ENCODE measurements at places on chromosomes 2 and 18.

DNA sequence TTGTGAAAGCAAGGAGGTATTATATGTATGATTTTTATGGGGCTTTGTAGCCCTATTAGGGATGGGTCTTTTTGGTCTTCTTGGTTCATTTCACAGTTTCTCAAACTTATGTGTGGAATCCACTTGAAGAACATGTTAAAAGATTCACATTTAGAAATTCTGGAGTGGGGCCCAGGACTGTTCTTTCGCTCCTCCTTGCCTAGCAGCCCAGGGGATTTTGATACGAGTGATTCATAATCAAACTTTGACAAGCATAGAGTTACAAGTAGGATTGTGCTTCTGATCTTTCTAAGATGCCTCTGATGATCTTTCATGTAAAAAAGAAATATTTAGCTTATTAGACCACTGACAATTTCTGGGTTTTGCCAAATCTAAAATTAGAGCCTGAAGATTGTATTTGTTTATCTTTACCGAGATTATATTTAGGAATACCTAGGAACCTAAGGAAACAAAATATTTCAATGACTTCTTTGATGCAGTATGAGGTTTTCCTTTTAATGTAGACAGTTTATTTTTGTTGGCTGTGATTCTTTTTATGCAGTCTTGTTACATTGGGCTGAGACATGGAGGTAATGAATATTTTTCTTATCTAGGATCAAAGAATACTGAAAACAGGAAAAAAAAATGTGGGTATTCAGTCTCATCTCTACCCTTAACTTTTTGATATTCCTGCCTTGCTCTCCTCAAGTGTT is 324.0 kb downstream of the PARD3B start:
- DNase-seq, result no peak

GRCh38 chr18:53715243-53715853 is 509.1 kb downstream of the MBD2 start:
- no peak for DNase-seq

DNA sequence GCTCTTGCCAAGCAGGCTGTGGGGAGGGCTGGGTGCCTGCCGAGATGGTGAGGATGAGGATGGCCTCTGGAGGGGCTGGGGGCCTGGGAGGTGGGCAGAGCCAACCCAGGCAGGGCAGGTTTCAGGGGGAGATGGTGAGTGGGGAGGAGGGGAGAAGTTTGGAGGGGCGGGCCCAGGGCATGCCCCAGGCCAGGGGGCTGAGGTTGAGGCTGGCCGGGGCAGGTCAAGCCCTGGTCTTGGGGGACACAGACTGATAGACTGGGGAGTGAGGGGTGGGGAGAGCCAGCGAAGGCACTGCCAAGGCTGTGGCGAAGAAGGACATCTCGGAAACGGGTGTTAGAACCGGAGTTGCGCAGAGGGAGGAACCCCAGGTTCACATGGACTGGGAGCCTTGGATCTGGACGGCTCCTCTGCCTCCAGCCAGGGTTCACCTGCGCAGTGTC is 12.6 kb downstream of the CAPN10 start:
- DNase-seq, result no peak

- DNase-seq, result peak; percentile 80
Observed at GRCh38 chr2:3423492-3424170, 44.1 kb downstream of the TRAPPC12 start.

GRCh38 chr2:3377279-3377611 is 373 bp downstream of the EIPR1 start:
- peak; percentile 73 for DNase-seq

GRCh38 chr2:65142515-65142914 is 12.6 kb upstream of the RAB1A start:
- no peak for DNase-seq

DNA sequence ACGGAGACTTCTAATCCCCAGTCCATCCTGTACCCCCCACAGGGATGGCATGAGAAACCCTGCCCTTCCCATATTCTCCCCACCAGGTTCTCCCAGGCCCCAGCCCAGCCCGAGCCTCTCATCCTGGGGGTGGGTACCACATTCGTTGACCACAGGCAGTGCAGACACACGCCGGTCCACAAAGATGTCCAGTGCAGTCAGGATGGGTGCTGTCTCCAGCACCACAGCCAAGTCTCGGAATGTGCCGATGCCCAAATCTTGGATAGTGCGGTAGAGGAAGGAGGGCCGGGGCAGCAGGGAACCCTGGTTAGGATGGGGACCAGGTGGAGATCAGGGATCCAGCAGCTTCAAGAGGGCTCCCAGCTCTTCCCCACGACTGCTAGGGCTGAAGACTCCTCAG is 4.8 kb downstream of the PRKAG3 start:
- no peak for DNase-seq

GRCh38 chr2:230124757-230125431 is 56.2 kb upstream of the SLC16A14 start:
- DNase-seq, result peak; percentile 30

GRCh38 chr2:43738257-43738656 is 35.6 kb upstream of the DYNC2LI1 start:
- DNase-seq, result no peak

DNA sequence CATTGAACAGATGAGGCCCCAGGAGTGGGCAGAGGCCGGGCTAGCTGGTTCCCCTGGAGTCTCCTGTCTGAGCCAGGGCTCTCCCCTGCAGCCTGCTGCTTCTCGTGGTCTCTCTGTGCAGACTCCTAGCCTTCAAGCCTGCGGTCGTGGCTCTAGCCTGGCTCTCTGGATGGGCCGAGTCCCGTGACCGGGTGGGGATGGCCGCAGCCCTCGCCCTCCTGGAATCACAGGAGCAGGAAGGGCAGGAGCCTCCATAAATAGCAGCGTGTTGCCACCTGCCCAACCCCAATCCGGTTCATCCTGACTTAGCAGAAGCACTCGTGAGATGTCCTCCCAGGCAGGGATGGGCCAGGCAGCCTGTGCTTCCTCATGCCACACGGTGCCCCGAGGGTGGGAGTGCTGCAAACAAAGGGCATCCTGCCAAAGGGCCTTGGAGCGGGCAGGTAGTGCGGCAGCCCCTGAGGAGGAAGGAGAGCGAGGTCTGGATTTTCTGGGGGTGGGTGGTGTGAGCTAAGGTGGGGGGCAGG is 43.9 kb downstream of the FOSL2 start:
- DNase-seq, result no peak

DNA sequence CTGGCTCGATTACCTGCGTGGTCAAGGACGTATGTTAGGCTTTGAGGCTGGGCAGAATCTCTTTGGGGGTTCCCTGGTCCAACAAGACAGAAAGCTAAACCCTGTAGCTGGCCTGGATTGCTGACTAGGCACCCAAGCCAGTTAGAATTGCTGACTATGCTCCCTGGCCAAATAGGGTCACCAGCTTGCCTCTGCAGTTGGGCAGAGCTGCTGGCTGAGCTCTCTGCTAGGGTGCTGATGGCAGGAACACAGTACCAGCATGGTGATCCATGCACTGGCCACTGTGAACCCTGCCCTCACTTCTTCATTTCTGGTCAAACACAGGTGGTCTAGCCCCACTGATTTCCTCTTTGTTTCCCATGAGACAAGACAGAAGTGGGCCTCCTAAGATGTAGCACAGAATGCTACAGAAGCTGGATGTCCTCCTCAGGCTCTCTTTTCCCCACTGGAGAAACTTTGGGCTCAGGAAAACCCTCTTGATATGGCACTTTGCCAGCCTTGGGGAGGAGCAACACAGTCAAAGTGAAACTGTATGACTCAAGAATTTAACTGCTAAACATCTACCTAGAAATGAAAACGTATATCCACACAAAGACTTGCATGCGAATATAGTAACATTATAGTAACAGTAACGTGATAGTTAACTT is 20.8 kb downstream of the SP140L start:
- peak; percentile 13 for DNase-seq

GRCh38 chr2:218310853-218311540 is 18.7 kb upstream of the TMBIM1 start:
- peak; percentile 55 for DNase-seq

- DNase-seq, result peak; percentile 35
Observed at GRCh38 chr2:29817801-29818680, 103.3 kb downstream of the ALK start.

- no peak for DNase-seq
Observed at GRCh38 chr2:80715433-80715832, 410.9 kb upstream of the LRRTM1 start.

GRCh38 chr2:95077861-95078603 is 43.6 kb downstream of the MRPS5 start:
- no peak for DNase-seq

GRCh38 chr2:23496456-23496855 is 111.5 kb downstream of the KLHL29 start:
- DNase-seq, result no peak

DNA sequence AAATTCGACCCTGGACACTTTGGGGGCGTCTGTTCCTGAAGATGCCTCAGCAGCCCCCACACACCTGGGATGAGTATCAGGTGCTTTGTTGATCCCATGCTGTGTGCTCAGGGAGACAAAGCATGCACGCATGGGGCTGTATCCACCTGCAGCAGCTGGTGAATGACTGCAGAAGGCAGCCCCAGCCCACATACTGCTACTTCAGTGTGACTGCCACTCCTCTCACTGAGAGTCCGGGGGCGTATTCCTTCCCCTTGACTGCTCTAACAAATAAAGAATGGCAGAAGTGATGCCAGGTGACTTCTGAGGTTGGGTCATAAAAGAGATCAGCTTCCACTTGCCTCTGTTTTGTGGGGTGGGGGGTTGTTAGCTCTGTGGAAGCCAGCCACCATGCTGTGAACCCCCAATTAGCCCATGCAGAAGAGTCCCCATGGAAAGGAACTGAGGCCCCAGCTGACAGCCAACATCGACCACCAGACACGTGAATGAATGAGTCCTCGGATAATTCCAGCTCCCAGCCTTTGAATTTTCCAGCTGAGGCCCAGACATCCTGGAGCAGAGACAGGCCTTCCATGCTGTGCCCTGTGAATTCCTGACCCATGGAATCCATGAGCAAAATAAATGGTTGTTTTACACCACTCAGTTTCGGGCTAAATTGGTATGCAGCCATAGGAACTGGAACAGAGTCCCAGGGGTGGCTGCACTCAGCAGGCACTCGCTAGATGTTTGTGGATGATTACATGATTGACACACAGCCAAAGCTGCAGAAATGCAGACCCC is 289.3 kb downstream of the CELF4 start:
- no peak for DNase-seq

All from stomach (tissue), 19 donors.